ENCODE measurements at places on chromosomes 5 and 9.

- no peak for DNase-seq
Observed at GRCh38 chr9:93827545-93828330, 127.4 kb downstream of the BARX1 start.

DNA sequence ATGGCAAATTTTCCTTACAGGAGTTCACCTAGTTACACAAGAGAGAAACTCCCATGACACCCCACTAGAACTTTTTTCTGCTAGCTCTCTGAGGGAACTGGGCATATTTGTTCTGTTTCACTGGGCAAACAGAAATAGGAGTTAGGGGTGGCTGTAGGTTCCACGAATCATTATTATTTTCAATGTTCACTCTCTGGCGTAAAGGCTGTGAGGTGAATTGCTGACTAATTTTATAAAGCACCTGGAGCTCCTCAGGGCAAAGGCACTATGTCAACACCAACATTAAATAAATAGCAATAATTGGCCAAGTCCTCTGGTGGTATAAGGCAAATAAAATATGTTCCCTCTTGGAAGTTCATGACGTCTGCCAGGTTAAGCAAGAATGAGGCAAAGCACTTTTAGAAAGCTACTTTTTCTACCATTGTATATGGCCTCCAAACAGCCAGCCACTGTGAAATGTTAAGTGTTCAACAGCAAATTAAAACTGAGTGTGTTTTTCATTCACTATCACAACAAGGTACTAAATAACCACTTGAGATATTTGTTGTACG, 344.6 kb downstream of the PDE4D start:
- DNase-seq = no peak

GRCh38 chr5:38845526-38846378, at the start of gene OSMR:
OSMR (plus strand) TSS chr5:38846012; CDS start chr5:38869045, 23,033 bp downstream.
- peak; percentile 95 for DNase-seq

DNA sequence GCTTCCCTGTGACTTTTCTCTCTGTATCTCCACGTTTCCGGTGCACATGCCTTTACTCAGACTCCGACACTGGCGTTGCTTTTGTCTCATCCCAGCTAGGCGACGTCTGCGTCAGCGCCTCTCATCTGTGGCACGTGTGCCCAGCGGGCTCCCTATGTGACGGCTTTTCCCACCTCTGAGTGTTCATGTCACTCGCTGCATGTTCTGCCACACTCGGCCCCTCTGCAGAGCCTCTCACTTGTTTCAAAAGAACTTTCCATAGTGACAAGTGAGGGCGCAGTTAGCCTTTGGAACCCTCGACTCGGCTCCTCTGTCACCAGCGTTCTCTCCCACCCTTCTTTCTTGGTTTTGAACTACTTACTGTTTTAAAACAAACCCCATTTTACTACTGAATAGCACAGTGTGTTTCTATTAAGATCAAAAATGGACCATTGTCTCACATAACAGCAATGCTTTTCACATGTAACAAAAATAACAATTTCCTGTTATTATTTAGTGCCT, 113.4 kb upstream of the CACNA1B start:
- DNase-seq = no peak

DNA sequence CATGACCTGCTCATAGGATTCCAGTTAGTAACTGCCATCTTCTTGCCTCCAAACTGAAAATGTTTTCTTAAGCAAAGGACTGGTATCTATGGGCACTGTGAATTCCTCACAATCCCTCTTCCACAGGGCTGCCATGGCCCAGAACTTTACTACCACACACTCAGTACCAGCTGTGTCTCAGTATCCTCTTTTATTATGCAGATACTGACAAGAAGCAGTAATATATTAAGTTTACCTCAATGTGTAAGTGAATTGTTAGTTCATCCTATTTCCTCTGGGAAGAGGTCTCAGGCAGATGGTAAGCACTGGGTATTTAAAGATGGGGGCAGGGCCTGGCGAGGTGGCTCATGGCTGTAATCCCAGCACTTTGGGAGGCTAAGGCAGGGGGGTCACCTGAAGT, 320.8 kb upstream of the RFX3 start:
- no peak for DNase-seq

- no peak for DNase-seq
Observed at GRCh38 chr5:6490246-6490645, 41.6 kb downstream of the UBE2QL1 start.

- no peak for DNase-seq
Observed at GRCh38 chr5:168737066-168737465, 157.9 kb upstream of the PANK3 start.

DNA sequence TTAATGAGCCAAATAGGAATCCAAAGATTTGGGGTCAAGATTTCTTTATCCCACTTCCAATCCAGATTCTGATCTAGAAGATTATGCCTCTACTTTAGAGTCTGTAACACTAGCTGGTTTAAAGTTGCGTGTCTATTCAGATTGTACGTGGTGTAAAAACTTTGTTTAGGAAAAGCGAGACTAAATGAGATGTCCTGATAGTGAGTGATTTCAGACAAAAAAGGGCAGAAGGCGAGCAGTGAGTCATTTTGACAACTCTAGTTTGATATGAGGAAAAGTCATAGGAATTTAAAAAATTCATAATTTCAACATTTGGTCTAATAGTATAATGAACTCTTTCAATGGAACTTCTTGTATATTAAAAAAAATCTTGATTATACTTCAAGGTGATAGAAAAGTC, 119.6 kb upstream of the KLF9 start:
- no peak for DNase-seq

- DNase-seq = no peak
Observed at GRCh38 chr5:76617675-76618074, 5.5 kb downstream of the F2RL2 start.

GRCh38 chr5:157845914-157846598, 12.9 kb downstream of the CLINT1 start:
- DNase-seq = no peak

GRCh38 chr5:107470295-107470582, 200.5 kb downstream of the EFNA5 start:
- DNase-seq = no peak

GRCh38 chr5:10601246-10602030, 37.6 kb downstream of the ANKRD33B start:
- DNase-seq = peak; percentile 89
